ENCODE measurements at places on chromosomes 2 and 18. TPM values are rescaled to one million over a fixed set of nuclear protein-coding genes. Genes with fewer than 3 reads are reported as not detected.
A peak's percentile ranks its signal among the peaks of the same experiment; 100 is the strongest.

Gene DNAJC27
- total RNA-seq: 7.7 TPM

Gene RPL37A
- 2,088 TPM for total RNA-seq

Gene BARD1
- 51.5 TPM for total RNA-seq

Gene CCDC102B
- 2.0 TPM for total RNA-seq

DNA sequence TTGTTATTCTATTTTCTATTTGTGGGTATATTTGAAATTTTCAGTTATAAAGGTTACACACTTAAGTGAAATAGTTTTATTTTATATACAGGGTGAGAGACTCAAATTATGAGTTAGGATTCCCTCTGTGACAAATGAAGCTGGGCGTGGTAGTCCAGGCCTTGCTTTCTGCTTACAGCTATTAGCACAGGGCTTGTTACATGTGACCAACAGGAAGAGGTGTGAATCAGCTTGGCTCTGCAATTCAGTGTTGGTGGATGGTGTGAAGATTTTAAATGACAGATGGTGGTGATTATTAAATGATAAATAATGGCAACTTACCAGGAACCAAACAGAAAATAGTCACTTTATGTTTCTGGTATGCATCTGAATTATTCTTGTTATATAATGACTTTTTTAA, 64.4 kb upstream of the NOSTRIN start:
- DNase-seq: no peak

DNA sequence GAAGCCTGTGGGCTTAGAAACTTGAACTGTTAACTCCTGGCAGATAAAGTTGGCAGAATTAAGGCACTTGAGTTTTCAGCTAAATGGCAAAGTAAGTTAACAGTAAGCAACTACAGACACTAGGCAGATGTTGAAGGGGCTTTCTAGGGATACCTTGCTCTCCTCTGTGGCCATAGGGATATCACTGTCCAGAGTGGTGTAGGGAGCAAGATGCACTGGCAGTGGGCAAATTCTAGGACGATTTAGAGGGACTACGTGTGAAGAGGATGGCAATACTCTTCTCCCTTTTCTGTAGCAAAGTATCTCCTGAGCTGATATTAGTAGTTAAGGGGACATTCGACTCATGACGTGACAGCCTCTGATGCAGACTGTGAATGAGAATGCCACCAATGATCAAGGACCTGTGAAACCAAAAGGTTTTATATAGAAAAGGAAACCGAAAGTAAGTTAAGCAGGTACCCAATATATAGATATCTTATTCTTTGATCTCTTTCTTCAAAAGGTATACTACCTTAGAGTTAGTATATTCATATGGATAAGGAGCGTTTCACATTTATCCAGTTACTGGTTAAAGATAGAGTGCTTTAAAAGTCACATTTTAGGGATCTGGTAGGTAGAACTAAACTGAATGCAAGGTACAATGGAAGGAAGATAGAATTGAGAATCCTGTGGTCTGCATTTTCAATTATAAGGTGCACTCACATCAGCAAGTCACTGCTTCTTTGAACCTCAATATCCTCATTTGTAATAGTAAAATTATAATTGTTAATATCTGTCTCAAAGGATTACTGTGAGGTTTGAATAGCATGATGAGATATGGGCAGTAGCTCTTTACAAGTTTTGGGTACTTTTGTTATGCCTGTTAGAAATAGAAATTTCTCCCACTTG, 106.4 kb downstream of the KCNH7 start:
- DNase-seq: no peak

GRCh38 chr2:221518201-221518934, 53.7 kb downstream of the EPHA4 start:
- DNase-seq: peak; percentile 72

DNA sequence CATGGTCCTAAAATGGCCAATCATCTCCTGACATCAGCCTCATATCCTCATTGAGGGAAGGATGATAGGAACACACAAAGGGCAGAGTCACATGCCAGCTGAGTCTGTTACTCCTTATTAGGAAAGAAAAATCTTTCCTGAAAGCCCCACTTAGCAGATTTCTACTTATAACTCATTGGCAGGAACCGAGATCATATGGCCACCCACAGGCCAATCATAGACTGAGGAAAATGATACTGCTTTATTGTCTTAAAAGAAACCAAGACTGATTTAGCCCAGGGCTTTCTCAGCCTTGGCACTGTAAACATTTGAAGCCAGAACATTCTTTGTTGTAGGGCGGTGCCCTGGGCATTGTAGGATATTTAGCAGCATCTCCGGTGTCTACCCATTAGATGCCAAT, 18.7 kb downstream of the GKN2 start:
- DNase-seq: no peak

DNA sequence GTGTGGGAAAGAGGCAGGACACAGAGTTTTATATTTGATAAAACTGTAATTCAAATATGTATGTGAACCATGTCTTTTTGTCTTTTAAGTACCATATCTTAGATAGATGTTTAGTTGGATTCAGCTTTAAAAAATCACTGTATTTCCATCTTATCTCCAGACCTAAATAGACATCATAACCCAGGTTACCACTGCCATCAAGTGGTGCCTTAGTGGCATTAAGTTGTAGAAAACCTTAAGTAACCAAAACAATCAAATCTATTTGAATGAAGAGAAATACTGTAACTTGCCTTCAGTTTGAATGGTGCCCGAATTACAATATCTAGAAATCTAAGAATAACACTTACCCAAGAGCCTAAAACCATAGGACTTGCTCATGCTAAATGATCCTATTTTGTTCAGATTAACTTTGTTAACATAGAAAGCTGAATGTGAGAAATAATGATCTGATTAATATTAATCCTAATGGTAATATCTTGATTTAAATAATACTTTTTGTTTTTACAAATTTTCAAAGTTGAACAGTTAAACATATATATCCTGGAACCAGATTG, 92.5 kb upstream of the MAP2 start:
- DNase-seq: no peak

DNA sequence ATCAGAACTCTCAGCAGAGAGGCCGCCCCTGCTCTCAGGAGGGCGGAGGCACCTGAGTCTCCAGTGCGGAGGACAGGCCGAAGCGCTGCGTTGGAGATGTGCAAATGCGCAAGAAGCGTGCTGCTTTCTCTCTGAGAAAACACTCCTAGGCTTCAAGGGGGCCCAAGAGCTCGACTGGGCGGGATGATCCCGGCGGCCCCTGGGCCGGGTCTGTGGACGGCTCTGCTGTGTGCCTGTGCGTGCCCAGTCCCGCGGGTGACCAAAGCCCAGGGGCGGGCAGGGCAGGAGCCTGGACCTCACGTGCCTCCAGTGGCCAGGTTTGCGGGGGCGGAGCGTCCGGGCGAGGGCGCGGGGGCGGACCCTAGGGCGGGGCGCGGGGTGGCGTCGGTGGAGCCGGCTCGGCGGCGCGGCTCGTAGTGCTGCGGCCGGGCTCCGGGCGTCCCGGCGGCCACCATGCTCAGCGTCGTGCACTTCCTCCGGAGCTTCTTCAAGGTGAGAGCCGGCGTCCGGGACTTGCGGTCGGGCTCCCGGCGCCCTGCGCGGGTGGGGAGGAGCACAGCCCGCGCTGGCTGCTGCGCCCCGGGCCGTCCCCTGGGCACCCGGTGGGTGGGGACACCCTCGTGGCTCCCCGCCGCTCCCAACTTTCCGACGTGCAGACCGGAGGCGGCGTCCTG, at the start of gene ARHGEF4:
Gene ARHGEF4 (plus strand): TSS at position 414 of the 674 bp plus-strand sequence. CDS start 40 bp downstream, at position 454.
- peak; percentile 20 for DNase-seq

DNA sequence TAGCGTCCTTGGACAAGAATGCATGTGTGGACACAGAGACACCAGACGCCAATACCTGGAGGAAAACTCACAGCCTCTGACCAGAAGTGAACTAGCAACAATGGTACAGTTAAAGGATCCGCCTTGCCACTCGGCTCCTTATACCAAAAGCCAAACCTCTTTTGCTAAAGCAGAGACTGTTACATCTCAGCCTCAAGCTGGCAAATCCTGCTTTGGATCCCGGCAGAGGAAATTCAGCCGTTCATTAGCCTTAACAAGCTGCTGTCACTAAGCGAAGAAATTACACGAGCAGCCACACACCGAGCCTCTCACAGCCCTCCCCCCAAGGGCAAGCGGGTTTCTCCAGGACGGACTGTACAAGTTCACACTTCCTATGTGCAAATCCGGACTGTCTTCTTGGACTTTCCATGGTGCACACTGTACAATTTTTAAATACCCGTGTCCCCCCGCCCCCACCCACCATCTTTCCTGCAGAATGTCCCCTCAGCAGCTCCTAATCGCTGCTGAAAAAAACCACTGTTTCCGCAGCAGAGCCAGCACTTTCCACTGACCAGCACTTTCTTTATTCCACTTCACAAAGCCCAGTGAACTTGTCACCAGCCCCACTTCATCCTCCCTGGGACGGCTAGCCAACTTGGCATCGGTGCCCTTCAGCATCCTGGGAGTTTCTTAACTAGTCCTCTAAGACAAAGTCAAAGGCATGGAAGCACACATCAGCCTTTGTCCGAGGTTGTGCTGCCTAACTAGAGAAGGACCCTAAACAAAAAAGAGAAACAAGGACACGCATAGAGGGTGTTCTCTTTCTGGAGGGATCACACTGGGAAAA, 1.5 kb downstream of the KLF7 start:
- DNase-seq: peak; percentile 21

DNA sequence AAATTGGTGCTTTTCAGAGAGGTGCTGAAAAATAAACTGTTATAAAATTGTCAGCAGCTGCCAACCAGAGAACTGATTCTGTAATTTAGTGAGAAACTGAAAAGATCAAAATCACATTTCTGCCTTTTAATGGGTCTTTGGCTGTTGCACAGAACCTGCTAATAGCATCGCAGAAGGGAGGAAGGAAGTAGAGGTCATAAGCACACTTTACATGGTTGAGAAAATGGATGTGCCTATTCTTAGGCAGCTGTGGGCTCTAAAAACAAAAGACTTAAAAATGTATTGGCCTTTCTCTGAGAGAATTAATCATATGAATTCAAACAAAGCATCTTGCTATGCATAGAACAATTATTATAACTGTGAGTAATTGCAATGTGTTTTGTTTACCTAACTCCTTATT, 1186.9 kb downstream of the DSC3 start:
- DNase-seq: no peak

Measured in activated CD4-positive, alpha-beta T cell treated with anti-CD3 and anti-CD28 coated beads, Interleukin-2, amount 10 ng/mL, durations not matched to agents 7 days and 5 days (primary cell).